ENCODE measurements at places on chromosomes 3 and 15. TPM values are rescaled to one million over a fixed set of nuclear protein-coding genes. Genes with fewer than 3 reads are reported as not detected.

GRCh38 chr3:151362751-151363174, 21.8 kb downstream of the P2RY12 start:
- DNase-seq: no peak

DNA sequence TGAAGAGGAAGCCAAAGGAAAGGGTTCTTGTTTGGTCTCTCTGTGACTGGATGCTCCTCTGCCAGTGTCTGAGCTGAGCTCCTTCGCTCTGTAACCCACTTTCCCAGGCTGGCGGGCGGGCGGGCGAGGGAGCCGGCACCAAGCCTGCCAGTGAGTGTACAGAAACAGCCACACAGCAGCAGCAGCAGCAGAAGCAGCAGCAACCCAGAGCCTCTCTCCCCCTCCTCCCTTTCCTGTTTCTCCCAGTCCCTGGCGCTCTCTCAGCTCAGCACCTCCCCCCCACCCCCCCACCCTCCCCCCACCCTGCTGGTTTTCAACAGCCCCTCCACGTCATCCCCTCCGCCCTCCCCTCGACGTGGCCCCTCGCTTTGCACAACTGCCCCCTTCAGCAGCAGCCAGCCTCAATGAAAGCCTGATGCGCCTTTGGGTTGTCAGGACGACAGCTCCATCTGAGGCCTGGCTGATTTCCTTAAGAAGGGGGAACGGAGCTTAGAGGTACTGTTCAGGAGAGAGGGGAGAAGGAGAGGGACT, at the start of gene LSAMP:
Gene LSAMP, minus strand, starts transcription at position 177 of the 531 bp plus-strand sequence.
- DNase-seq: peak; percentile 79

GRCh38 chr3:136291302-136291701, 41.2 kb downstream of the PCCB start:
- no peak for DNase-seq

GRCh38 chr3:140013220-140013619, 78.2 kb downstream of the CLSTN2 start:
- no peak for DNase-seq

DNA sequence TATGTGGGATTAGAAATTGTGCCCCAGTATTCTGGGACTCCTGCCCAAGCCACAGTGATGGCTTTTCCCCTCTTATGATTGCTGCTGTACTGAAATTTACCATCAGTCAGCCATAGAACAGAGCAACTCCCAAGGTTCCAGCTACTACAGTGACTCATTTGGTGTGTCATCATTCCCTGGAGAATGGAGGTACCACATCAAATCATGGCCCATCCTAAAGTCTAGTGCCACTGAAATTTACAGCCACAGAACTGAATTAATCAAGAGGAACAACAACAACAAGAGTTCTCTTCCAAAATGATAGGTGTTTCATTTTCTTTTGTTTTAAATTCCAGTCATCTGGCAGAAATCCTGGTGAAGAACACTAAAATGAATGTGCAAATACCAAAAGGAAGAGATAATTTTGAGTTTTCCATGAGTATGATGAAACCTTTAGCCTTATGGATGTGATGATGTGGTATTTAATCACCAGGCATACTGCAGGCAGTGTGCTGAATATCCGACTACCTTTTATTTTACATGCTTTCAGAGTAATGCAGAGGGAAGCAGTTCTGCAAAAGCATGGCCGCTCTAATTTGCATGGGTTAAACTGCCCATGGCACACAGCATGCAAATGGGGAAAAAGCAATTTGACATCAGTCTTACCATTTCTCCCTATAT, 75.6 kb upstream of the SLC2A2 start:
- no peak for DNase-seq

GRCh38 chr3:116425126-116425525, 20.2 kb downstream of the LSAMP start:
- DNase-seq: no peak

DNA sequence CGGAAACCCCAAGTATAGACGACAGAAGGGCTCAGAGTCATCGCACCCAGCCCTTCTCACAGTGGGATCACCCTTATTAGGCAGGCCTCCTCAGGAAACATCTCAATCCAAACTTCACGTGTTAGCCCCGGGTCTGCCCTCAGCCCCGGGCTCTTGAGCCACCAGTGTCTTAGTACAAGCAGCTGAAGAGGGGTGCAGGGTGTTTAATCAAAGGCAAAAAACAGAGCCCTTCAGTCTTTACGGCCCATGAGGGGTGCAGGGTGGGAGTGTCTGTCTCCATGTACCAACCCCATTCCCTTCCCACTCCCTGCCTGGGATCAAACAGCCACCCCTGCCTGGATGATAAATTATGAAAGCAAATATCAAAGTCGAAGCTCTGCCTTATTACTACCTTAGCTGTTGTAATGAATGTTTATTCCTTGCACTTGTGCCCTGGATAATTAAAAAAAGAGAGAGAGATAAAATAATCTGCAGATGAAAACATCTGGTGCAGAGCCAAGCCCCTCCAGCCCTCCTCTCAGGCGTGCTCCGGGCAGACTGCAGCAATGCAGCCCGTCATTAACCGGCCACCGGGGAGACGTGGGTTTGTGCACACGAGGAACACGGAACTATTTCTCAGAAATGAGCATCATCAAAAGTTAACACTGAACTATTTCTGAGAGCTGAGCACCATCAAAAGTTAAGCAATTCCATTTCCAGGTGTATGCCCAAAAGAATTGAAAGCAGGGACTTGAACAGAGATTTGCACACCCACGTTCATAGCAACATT, 64.5 kb downstream of the ADAMTS17 start:
- DNase-seq: no peak

DNA sequence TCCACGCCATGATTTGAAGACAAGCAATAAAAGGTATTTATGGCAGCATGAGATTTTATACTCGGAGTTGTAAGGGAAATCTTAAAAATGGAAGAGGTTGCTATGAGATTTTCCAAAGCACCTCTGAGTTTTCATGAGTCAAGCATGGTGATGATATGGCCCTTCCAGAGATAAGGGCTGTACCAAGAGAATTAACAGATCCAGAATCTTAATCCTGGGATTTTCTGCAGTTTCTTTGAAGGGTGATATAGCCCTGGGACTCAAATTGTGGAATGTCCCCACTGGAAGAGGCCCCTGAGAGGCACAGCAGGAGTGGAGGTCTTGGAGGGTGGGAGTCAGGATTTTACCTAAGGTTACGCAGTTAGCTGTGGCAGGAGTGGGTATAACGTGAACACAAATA, 243.3 kb downstream of the ZNF621 start:
- DNase-seq: no peak

GRCh38 chr3:121819236-121819635, 15.6 kb downstream of the IQCB1 start:
- no peak for DNase-seq

DNA sequence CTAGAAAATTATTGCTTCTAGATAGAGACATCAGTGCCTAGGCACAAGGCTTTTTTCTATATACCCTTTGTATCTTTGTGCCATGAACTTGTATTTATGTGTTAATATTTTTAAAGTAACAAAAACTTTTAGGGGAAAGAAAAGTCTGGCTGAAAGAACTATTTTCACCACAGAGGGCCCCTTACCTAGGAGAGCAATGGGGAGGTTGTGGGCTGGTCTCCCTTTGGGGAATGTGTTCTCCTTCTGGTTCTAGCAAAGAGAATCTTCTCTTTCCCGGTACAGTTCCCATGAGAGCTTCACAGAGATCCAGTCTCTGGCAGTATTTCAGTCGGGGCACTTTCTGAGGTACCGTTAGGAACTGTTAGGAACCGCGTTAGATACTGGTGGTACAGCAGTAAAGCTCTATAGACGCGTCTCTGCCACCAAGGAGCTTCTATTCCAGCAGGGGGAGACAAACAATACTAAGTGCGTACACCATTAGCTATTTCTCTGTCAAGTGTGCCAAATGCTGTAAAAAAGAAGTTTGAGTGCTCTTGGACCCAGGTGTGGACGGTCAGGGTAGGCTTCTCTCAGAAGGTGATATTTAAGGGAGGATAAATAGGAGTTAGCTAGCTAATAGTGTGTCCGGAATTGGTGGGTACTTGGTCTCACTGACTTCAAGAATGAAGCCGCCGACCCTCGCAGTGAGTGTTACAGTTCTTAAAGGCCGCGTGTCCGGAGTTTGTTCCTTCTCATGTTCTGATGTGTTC, 4.6 kb upstream of the EPB42 start:
- no peak for DNase-seq

DNA sequence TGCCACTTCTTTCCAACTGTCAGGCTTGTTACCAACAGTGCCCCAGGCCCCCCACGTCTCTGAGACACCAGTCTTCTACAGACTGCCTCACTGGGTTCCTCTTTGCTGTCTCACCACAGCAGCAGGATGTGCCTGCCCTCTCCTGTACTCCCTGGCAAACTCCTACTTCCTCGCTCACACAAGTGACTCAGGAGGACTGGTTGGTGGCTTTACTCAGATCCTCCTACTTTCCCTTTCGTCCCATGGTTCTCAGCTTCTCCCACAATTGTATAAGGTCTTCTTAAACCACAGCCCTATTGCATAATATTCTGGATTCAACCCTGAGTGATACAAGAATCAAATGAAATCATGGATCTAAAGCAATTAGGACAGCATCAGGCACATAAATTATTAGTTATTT, 246.6 kb upstream of the PROK2 start:
- DNase-seq: no peak

DNA sequence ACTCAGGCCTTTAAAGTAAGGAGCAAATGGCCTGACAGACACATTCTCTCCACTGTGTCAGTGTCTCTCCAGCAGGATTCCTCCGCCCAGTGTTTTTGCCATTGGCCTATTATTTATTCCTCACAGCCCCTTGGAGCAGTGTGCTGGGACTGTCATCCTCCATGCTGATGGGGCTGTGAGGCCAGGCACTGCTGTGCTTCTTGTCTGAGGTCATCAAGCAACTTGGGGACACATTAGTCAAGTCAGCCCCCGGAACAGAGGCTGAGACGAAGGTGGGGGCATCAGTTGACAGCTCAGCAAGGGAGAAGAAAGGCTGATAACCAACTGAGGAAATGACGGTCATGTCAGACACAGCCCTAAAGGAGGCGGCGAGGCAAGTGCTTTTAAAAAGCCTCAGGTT, 67.4 kb downstream of the XXYLT1 start:
- DNase-seq: no peak

DNA sequence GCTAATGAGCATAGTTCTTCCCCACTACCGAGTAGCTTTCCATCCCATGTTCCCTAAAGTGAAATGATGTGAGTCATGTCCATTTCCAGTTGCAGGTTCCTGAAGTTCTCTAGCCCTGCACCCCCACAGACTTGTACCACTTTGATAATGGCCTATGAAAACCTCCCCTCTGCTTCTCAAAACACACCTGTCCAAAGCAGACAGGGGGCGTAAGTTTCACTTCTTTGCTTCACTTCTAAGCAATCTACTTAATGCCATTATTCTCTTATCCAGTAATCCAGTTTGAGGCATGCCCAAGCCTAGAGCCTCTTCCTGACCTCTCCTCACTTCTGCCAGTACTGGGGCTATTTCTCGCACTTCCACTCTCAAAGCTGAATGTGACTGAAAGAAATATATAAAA, 305.1 kb downstream of the IGSF11 start:
- no peak for DNase-seq

- no peak for DNase-seq
Observed at GRCh38 chr3:25823314-25823713, 33.4 kb downstream of the OXSM start.

DNA sequence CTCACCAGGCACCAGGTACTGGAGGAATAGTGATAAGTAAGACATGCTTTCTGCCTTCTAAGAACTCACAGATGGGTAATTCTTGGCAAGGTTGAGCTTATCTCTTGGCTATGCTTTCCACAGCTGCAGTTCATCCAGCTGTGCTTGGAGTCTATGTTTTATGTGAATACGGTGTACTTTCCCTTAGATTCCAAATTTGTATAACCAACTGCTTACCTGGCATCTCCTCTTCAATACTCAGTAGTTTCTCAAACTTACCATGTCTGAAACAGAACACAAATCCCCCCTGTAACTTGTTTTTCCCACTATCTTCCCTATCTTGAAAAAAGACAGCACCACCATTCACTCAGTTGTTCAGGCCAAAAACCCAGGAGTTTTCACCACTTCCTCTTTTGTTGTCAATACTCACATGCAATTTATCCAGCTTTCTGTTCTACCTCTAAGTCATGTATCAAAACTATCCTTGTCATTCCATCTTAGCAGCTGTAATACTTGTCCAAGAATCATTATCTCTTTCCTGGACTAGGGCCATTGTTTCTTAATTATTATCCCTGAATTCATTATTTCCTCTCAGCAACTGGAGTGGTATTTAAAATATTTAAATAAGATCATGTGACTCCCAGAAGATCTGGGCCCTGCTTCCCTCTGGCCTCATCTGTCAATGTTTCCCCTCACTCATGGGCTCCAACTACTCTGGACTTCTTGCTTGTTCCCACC, 32.6 kb downstream of the COL6A5 start:
- DNase-seq: no peak

- no peak for DNase-seq
Observed at GRCh38 chr15:40474581-40474980, 3.8 kb downstream of the CHST14 start.

The SCG5 gene
- polyA plus RNA-seq: 1.6 TPM

The MBD4 gene
- polyA plus RNA-seq: 25.4 TPM

The ITGB5 gene
- 115 TPM for polyA plus RNA-seq

The SLC22A13 gene
- polyA plus RNA-seq: 9.9 TPM

The FSIP1 gene
- 0.75 TPM for polyA plus RNA-seq

The P2RY1 gene
- 0.41 TPM for polyA plus RNA-seq

The TTC23 gene
- polyA plus RNA-seq: 11.2 TPM

The STRC gene
- 0.22 TPM for polyA plus RNA-seq

The PATL2 gene
- 0.73 TPM for polyA plus RNA-seq

The CLRN1 gene
- polyA plus RNA-seq: not detected

All from kidney (tissue), 22 donors.